ENCODE measurements at places on chromosomes 16 and 17.

DNA sequence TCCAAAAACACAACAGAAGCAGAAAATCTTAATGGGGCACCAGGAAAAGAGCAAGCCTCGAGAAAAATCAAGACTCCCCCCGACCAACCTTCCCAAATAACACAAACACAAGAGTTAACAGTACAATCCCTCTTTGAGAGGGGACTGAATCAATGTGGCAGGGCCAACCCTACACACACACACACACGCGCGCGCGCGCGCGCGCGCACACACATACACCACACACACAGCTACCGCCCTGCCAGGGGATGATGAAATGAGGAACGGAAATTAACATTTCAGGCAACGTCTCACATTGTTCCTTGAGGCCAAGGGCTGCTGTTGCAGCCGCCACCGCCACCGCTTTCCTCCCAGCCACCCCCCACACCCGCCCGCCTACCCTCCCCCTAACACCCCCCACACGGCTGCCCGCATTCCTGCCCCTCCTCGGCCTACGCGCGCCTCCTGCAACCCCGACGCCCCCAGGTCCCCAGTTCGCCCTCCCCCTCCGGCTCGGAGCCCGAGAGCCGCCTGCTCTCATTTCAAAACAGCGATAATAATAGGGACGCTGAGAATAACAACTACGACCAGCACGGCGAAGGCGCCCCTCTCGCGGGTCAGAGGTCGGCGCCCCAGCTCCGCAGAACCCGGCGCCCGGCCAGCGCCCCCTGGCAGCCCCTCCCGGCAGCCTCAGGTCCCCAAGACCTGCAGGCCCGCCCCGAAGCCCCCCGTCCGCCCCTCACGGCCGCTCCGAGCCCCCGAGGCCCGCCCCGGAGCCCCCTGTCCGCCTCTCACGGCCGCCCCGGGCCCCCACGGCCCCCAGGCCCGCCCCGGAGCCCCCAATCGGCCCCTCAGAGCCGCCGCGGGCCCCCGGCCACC lies 1.1 kb downstream of the ANKRD11 start:
- no peak for DNase-seq

DNA sequence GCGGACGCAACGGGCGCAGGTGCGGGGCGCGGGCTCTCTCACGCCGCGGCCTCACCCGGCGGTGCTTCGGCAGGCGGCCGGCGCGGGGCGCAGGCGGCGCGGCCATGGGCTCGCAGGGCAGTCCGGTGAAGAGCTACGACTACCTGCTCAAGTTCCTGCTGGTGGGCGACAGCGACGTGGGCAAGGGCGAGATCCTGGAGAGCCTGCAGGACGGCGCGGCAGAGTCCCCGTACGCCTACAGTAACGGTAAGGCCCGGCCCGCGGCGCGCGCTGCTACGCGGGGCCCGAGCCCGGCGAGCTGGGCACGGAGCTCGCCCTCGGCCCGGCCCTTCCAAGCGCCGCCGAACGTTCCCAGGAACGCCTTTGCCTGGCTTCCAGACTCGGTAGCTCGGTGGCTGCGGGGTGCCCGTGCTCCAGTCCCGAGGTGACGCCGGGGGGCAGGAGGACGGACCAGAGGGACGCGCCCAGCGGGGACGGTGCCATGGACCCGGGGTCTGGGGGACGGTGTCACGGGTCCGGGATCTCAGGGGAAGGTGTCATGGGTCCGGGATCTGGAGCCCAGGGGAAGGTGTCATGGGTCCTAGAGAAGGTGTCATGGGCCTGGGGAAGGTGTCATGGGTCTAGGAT lies 435 bp downstream of the RAB40C start:
- no peak for DNase-seq

DNA sequence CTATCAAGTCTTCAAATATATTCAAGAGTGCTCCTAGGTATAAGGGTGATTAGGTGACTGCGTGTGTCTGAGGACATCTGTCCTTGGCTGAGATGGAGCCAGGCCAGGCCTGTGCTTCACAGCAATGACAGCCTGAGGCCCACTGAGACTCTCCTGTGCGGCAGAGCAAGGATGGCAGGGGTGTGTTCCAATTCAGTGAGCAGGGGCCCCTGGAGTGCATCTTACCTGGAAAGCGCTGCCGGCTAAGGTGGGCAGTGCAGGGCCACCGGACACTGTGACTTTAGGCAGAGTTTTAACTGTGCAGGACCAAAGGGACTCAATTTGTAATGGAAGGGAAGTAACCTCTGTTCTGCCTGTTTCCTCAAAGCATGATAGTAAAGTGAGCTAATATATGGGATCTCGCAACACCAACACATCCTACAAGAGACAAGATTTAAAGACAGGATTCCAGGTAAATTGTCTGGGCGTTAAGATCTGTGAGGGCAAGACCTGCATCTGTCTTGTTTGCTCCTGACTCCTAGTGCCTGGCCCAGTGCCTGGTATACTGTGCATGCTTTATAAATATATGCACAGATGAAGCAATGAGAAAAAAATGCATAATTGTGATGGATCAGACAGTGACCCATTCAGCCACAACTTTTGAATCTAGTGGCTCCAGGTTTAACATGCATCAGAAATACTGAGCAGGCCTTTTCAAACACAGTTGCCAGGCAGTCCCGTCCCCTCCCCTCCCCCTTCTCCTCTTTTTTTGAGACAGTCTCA lies 86.7 kb downstream of the MRC2 start:
- DNase-seq, result no peak

DNA sequence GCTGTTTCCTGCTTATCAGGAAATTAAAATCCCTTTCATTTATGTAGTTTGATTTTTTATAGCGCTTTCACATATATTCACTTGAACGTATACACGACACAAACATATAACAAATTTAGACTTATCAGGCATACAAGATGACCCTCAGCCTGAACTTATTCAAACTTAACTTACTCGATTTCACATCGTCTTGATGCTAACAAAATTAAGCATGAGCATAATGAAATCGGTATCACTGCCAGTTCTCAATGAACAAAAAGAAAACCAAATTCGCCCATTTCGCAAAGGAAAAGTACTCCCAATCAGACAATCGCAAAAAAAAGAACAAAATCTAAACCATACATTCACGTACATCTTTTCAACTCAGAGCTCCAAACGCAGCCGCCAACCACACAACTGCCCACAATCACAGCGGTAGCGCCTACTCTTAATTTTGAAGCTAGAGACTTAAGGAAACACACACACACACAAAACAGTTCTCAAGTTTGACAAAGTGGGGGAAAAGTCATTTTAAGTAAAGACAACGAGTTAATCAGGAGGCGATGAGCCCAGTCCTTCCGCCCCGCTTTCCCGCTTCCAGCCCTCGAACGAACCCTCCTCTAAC lies 1.1 kb downstream of the GJC1 start:
- no peak for DNase-seq

- DNase-seq, result no peak
Measured at GRCh38 chr16:88013091-88013609, 61.9 kb downstream of the BANP start.

DNA sequence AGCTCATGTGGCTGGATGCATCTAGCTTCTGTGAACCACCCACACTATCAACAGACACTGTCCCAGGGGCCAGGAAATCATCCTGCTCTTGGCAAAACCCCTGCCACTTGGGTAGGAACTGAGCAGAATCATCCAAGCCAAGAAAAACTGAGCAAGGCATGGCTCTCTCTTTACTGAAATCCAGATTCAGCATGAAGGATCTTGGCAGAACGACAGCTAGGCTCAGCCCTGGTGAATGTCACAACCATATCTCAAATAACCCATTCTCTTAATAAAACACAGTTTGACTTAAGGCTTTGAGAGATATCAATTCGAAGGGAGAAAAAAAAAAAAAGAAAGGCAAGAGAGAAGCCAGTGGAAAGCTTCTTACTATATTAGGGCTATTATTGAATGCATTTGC lies 72.2 kb downstream of the MAF start:
- DNase-seq, result no peak

- DNase-seq, result no peak
Measured at GRCh38 chr17:58470356-58470755, 17.9 kb downstream of the HSF5 start.

DNA sequence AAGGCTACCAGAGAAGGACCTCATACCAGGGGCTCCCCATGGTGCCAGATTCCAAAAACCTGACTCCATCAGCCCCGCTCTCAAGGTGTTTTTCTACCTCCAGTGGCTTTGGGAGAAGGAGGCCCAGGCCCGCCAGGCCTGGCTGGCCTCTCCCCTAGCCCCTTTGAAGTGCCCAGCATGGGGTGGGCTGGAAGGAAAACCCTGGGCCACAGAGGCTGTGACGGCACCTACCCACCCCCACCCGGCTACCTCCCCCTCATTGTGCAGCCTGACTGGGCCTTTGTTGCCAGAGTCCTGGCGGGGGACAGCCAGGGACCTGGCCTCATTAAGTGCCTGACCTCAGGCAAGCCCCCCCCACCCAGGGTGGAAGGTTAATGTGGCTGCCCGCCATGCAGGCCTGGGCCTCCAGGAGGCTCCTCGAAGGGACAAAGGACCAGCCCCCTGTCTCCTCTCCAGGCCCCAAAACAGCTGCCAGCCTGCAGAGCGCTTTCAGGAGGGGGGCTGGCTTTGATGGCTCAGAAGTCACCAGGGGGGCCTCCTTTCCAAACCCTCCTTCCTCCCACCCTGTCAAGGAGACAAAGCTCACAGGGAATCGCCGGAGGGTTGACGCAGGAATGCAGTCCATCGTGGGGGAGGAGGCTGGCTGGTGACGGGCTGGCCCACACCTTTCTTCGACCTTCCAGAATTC lies 159.4 kb downstream of the ZNF423 start:
- no peak for DNase-seq

- no peak for DNase-seq
Measured at GRCh38 chr17:10243883-10244844, 45.8 kb upstream of the GAS7 start.

DNA sequence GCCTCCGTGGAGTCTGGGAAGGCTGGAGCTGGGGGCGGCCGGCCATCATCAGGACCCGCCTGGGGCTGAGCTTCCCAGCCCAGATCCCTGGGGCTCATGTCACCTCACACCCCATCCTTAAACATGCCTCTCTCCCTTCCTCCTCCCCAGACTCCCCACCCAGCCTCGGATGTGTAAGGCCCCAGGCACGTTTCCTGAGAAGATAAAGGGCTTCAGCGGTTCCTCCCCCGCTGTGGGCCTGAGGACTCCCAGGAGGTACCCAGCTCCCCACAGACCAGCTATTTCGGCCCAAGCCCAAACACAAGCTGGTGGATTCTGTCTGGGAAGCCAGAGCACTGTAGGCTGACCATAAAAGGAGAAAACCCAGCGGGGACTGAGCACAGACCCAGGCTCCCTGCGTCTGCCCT lies 49.2 kb downstream of the MYH11 start:
- peak; percentile 51 for DNase-seq

DNA sequence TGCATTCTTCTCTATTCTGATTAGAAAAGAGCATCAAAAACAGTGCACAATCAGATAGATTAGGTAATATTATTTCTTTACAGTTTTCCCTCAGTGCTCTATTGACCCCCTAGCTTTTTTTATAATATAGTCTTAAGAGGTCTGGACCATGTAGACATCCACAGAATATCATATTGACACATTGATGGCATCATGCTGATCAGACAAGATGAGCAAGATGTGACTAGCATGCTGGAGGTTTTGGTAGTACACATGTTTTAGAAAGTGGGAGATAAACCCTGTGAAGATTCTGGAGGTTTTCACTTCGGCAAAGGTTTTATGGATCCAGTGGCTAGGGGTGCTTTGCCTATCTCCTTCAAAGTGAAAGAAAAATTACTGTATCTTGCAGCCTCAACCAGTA lies 2.8 kb upstream of the ABCA8 start:
- no peak for DNase-seq

GRCh38 chr16:30980023-30980371 lies 5.0 kb upstream of the HSD3B7 start:
- no peak for DNase-seq

GRCh38 chr16:1874854-1875253 lies 2.9 kb upstream of the MEIOB start:
- DNase-seq, result no peak

- DNase-seq, result no peak
Measured at GRCh38 chr17:2916461-2916860, 120.2 kb downstream of the RAP1GAP2 start.

DNA sequence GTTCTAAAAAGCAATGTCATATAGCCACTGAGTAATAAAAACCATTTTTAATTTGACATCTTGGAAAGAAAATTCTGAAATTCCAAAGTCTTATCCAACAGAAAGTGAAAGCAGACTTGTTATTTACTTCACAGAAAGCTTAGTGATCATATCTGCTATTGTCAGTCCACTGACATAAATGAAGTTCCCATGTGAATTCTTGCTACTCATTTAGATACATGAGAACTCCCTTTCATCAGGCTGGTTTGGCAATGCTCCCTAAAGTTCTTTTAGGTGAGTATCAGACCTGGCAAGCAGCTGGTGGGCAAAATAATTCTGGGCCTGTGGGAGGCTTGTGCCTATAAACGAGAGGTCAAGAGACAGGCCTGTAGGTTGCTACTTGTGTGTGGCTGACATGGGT lies 23.4 kb downstream of the NME2 start:
- DNase-seq, result no peak

GRCh38 chr16:1036726-1037393 lies 35.7 kb upstream of the SSTR5 start:
- DNase-seq, result no peak

GRCh38 chr17:51120357-51120738 lies 320 bp downstream of the SPAG9 start:
- no peak for DNase-seq

DNA sequence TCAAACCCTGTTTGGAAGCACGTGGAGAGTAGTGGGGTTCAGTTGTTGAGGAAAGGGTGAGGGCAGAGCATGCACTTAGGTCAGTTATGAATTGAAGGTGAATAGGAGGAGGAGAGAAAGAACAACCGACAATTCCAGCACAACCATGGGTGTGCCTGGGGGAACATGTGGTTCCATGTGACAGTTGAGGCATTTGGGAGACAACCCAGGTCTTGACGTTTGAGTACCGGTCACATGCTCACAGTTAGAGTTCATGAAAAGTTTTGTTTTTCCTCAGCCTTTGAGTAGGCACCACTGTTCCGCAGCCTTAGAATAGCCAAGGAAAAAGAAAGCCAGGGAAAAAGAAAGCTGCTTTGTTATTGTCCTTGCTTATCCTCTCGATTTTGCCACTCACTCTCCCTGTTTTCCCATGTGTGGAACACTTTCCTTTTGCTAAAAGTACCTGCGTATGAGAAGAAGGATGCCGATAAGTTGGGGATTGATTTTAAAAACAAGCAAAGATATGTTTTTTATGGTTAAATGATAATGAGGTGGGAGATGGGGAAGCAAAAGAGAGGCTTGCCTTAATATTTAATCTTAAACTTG lies 25.6 kb upstream of the ABCC11 start:
- DNase-seq, result no peak
